Fibroblast of skin of right quadriceps (primary cell): ENCODE measurements at places on chromosomes 7 and 10.

DNA sequence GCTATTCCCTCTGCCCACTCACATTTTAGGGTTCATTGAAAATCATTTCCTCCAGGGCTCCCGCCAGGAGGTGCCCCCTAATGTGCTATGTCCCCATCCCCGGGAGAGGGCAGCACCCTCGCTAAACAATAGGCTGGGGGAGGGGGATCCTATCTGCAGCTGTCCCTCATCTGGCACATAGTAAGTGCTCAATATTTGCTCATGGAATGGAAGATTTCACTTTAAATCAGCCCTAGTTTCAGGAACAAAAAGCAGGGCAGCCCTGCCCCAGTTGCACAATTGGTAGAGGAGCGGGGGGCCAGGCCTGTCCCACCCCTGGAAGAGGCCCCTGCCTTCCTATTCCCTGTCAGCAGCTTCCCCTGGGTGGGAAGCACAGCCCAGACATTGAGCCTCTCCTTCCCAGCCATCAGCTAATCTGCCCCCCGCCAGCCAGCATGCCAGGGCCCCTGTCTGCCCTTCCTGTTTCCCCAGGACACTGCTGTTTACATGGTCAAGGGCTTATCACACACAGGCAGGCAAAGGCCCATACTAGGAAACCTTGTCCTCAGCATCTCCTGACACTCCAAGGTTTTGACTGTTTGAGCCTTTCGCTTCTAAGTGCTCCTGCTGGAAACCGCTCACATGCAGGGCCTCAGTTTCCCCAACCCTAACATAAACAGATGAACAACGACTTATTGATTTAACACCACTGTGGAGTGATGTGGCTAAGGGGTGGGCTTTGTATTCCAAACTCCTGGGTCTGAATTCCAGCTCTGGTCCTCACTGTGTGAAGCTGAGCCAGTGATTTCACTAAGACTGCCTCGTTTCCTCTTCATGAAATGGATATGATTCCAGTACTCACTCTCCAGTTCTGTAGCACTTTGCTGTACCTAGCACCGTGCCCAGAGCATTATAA lies 130.7 kb upstream of the ZMIZ1 start:
- DNase-seq: no peak

DNA sequence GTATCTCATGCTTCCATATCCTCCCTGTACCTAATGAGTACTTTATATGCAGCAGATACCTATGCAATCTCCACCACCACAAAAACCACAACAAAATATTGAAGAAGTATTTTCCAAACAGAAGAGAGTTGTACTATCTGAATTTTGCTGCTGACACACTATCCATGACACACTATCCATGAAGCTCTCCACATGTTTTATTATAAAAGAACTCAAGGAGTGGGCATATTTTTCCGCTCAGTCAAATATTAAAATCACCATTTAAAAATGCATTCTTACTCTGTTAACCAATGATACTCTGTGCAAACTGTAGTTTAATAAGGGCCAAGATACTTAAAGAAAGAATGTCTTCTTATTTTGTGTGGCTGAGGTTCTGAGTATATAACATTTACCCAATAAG lies 2.8 kb downstream of the BET1 start:
- DNase-seq: peak; percentile 42

GRCh38 chr7:94056796-94057207 lies 52.6 kb upstream of the BET1 start:
- peak; percentile 93 for DNase-seq

DNA sequence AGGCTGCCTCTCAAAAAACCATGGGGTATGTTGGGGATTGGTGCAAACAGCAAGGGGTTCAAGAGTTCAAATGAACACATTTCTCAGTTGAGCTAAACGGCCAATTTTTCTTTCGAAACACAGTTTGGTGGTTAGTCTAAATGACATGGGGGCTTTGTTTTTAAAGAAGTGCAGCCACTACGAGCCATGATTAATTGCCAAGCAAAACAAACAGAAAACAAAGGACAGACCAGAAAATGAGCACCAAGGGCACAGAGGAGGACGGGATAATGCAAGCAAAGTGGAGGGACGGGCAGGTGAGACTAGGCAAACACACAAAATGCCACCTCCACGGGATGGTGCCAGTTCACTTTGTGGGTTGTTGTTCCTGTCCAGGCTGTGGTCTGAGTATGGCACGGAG lies 64.5 kb upstream of the PDLIM1 start:
- no peak for DNase-seq

DNA sequence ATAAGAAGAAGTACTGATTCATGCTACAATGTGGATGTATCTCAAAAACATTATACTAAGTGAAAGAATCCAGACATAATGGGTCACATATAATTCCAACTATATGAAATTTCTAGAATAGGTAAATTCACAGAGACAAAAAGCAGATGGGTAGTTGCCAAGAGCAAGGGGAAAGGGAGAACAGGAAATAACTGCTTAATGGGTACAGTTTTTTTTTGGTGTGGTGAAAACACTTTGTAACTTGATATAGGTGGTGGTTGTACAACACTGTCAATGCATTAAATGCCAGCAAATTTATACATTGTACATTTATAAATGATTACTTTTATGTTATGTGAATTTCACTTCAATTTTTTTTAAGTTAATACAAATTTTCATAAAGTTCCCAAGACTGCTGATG lies 19.4 kb upstream of the LRRN3 start:
- DNase-seq: no peak

DNA sequence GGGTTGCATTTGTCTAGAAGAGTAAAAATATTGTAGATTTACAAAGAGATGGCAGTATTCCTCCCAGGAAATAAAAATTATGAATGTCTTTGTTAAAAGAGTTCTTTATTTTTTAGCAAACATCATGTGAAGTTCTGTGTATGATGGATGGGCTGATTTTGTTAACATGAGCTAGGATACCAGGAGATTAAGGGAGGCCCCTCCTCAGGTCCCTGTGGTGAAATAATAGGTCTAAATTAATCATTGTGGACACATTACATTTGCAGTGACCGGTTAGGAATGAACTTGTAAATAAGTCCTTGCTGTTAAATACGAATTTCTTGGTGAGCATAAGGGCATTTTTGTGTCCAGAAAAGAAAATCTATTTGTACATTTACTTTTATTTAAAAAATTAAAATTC lies 339.4 kb upstream of the PHF14 start:
- DNase-seq: no peak

DNA sequence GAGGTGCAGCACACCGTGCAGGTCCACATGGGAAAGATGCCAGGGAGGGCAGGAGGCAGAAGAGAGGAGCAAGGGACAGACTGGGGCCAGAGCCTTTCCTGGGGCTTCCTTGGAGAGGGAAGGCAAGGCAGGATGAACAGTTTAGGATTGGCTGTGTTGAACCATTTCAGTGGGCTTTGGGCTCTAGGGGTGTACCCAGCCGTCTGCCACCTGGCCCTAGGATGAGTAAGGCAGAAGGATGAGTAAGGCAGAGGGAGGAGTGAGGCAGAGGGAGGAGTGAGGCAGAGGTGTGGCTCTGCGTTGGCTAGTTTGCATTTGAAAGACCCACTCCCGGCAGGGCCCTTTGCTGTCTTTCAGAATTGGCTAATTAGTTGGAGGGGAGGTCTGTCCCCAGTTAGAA lies 31.5 kb upstream of the PRF1 start:
- DNase-seq: no peak

- DNase-seq: no peak
Measured at GRCh38 chr10:130250127-130250526, 113.9 kb downstream of the GLRX3 start.

DNA sequence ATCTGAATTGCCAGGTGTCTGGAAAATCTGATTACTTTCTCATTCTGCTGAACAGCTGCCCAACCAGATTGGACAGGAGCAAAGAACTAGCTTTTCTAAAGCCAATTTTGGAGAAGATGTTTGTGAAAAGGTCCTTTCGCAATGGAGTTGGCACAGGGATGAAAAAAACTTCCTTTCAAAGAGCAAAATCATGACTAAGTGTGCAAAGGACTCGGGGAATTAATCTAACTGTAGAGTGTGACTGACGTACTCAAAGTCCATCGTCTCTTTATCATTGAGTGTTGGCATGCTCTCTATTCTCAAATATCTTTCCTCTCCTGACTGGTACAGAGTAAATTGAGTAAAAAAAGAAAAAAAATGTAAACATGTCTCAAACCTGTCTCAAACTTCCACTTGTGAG lies 3.3 kb downstream of the NPS start:
- DNase-seq: no peak

DNA sequence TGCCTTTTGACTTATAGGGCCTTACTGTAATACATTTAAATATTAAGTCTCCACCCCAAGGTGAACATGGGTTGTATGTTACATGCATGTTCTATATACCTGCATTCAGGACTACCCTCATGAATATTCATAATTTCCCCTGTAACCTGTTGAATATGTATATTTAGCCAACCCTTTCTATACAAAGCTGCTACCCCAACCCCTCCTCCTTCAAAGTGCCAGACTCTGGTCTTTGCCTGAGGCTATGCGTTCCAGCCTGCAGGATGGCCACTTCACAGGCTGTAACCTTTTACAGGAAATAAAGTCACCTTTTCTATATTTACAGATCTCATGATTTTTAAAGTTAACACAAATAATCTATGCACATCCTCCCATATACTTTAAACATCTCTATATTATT lies 10.1 kb upstream of the UNC5B start:
- DNase-seq: no peak

GRCh38 chr10:104309980-104310978 lies 28.0 kb downstream of the ITPRIP start:
- DNase-seq: peak; percentile 77

GRCh38 chr7:24701261-24702235 lies 55.7 kb downstream of the GSDME start:
- peak; percentile 95 for DNase-seq

GRCh38 chr10:110002801-110003523 lies 4.8 kb upstream of the ADD3 start:
- no peak for DNase-seq

- peak; percentile 54 for DNase-seq
Measured at GRCh38 chr7:33805630-33806233, 99.6 kb upstream of the BMPER start.

GRCh38 chr10:15262036-15262713 lies 93.7 kb upstream of the NMT2 start:
- peak; percentile 38 for DNase-seq

DNA sequence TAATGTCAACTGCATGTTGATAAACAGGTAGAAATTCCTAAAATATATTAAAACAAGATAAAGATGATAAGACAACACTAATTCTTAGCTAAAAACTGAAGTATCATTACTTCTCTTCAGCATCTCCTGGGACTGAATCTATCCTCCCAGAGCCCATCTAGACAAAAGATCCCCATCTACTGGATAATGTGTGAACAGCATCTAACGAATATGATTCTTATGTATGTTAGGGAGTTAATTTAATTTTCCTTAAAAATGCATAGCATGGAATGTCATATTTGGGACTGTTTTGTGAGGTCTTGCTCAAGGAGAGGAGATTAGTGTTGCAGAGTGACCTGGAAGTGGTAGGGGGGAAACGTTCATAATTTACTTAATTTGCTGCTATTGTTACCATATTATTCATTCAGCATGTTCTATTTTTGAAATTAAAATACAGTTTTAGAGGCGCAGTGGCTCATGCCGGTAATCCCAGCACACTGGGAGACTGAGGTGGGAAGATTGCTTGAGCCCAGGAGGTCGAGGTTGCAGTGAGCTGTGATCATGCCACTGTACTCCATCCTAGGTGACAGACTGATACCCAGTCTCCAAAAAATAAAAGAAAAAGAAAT lies 305.1 kb upstream of the CSTF2T start:
- peak; percentile 56 for DNase-seq

GRCh38 chr7:141156407-141156806 lies 82.5 kb downstream of the TMEM178B start:
- no peak for DNase-seq

DNA sequence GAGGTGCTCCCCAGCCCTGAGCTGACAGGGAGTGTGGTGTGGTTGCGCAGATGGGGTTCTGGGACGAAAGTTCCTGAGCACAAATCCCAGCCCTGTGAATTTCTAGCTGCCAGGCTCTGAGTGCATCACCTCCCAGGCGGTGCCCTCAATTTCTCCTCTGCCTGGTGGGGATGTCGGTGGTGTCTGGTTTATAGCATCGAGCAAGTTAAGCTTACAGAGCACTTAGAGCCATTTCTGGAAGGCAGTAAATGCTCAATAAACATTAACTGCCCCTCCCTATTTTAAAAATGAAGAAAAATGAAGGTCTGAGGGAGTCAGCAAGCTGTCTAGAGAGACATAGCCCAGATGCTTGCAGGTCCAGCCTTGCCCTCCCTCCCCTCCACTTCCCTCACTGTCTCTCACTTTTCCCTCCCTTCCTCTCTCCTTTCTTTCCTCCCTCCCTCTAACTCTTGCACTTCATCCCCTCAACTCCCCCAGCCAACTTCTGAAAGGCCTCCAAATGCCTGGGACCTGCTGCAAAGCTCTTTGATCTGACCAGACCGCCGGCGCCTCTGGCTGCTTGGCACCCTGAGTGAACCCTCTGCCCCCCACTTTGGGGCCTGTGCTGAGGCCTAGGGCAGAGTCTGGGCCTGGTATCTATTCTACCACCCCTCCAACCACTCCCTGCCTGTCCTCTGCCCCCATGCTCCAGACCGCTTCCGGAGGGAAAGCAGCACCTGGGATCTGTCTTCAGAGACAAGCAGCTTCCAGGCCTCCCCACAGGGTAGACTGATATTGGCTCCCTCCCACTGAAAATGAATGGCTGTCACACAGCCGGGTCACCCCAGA lies 438.3 kb downstream of the RPS24 start:
- no peak for DNase-seq

DNA sequence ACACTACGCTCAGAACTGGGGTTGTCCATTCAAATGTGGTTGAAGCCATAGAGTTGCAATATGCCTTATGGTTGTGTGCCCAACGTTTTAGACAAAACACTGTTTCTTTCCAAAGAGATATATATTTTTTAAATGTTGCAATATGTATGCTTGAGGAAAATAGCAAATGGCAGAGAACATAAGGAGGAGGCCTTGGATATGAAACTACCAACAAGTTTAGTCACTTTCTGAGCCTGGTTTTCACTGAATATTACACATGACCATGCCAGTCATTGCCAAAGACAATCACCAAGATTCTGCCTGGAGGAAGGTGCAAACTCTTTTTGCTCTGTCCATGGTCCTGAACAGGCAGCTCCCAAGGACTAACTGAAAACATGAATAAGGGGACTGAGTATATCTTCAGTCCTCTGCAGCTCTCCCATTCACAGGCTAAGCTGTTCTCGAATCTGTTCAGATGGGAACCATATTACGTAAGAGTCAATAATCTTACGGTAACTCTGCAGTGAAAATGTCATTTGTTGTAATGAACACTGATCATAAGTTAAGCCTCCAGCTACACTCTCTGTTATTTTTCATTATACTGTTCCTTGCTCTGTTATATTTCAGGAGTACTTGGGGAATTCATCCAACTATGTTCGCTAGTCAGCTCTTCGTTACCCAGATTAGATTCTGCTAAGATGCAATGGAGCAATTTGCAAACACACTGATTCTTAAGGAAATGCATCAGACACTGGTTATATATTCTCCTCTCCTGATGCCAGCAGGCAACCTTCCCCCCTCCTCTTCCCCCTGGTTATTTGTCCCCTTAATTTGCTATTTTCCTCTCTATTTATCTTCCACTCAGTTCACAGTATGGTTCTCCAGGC lies 90.7 kb upstream of the C1QL3 start:
- DNase-seq: peak; percentile 42

DNA sequence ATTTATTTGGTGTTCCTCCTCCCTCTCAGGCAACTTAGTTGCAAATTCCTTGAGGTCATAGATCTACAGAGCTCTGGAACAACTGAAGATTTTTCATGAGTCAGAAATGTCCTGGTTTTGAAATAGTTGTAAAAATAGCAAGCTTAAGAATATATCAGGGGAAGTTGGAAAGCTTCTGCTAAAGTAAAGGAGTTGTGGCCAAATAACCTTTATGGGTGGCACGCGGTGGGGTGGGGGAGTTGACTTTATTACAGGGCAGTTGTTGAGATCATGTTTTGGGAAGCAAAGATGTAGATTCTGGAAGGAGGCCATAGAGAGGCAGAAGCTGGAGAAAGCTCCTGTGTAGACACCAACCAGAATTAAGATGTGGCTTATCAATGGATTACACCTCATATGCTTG lies 326.0 kb upstream of the MTPN start:
- peak; percentile 11 for DNase-seq
